ENCODE measurements at places on chromosomes 5 and 9. TPM values are rescaled to one million over a fixed set of nuclear protein-coding genes. Genes with fewer than 3 reads are reported as not detected.

ADAMTS12 gene
- 3.2 TPM for total RNA-seq

TMEM252 gene
- not detected for total RNA-seq

FOXD4L3 gene
- total RNA-seq, result not detected

CAMSAP1 gene
- 11.6 TPM for total RNA-seq

TMEM232 gene
- total RNA-seq, result 0.44 TPM

IRX2 gene
- 0.20 TPM for total RNA-seq

PDLIM4 gene
- total RNA-seq, result 24.6 TPM

ZDHHC11 gene
- total RNA-seq, result 0.22 TPM

SLC6A18 gene
- not detected for total RNA-seq

SIT1 gene
- not detected for total RNA-seq

OR1Q1 gene
- not detected for total RNA-seq

PRR16 gene
- not detected for total RNA-seq

KIF20A gene
- 28.1 TPM for total RNA-seq

RAD23B gene
- total RNA-seq, result 52.5 TPM

KIF27 gene
- total RNA-seq, result 1.3 TPM

NKD2 gene
- total RNA-seq, result 0.22 TPM

ENTPD8 gene
- total RNA-seq, result under 0.01 TPM

PCDHGA9 gene
- total RNA-seq, result 0.87 TPM

ASPN gene
- total RNA-seq, result not detected

LHX3 gene
- total RNA-seq, result not detected

LECT2 gene
- not detected for total RNA-seq

ENTPD2 gene
- total RNA-seq, result not detected

GRXCR2 gene
- not detected for total RNA-seq

ANKRD55 gene
- 1.2 TPM for total RNA-seq

RANBP3L gene
- under 0.01 TPM for total RNA-seq

TLE1 gene
- total RNA-seq, result 96.4 TPM

TEX53 gene
- total RNA-seq, result not detected

IL13 gene
- total RNA-seq, result not detected

FOXD4L5 gene
- total RNA-seq, result not detected

FCN1 gene
- not detected for total RNA-seq

RIC1 gene
- total RNA-seq, result 20.9 TPM

PCDHB3 gene
- 0.60 TPM for total RNA-seq

MYMK gene
- not detected for total RNA-seq

FOXD4L6 gene
- total RNA-seq, result under 0.01 TPM

KIAA1191 gene
- 71.5 TPM for total RNA-seq

SCGB3A2 gene
- total RNA-seq, result not detected

PCDHB7 gene
- total RNA-seq, result 0.44 TPM

CDKN2B-AS1 gene
- 0.60 TPM for total RNA-seq

SPAAR gene
- 1.8 TPM for total RNA-seq

CD72 gene
- under 0.01 TPM for total RNA-seq

KCNV2 gene
- total RNA-seq, result not detected

TAF1L gene
- total RNA-seq, result under 0.01 TPM

RASEF gene
- under 0.01 TPM for total RNA-seq

CDC14B gene
- total RNA-seq, result 7.5 TPM

Data from lung microvascular endothelial cell (primary cell).